Fibroblast of the aortic adventitia (primary cell): ENCODE measurements at places on chromosomes 4 and X. TPM values are rescaled to one million over a fixed set of nuclear protein-coding genes. Genes with fewer than 3 reads are reported as not detected.

Gene NUDT10
- total RNA-seq = 0.63 and 2.0 TPM in 2 replicates

DNA sequence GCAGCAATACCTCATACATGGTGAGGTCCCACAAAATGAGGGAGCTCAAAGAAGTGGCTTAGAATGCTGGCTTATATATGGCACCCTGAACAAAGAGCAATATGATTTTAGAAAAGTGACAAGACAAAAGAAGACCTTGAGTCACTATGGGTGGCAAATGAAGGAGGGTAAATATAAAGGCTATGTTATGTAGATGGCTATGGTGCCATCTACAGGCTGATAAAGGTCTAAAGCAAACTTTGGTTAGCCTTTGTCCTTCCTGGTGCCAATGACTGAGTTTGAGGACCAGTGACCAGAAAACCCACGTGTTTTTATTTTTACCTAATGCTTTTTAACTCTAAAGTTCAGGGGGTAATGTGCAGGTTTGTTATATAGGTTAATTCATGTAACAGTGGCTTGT, 151.8 kb downstream of the CCNG2 start:
- DNase-seq = peak; percentile 32

DNA sequence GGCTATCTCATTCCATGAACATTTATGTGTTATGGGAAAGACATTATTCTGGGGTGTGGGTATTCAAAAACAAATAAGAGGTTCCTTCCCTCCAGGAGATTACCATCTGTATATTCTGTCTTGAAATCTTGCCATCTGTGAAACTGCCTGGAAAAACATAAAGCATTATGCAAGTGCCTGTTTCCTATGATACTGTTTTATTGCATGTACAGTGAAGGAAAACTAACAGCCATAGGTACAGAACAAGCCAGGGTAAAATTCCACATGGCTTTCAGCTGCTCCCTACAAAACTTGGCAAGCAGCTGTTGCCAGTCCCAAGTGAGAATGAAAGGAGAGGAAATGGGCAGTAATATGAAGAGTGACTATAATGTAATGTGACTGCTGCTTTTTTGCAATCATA, 136.0 kb downstream of the GUCY2F start:
- peak; percentile 8 for DNase-seq

GRCh38 chr4:159137176-159137575, 34.3 kb downstream of the RAPGEF2 start:
- no peak for DNase-seq

- peak; percentile 66 for DNase-seq
Observed at GRCh38 chr4:158535130-158535614, 13.5 kb downstream of the RXFP1 start.

Gene IQCM
- total RNA-seq = 0.16 and 0.27 TPM in 2 replicates

GRCh38 chrX:147180886-147181285, 366.3 kb upstream of the CXorf51A start:
- DNase-seq = no peak

- no peak for DNase-seq
Observed at GRCh38 chr4:139938414-139938813, 215.6 kb downstream of the MAML3 start.

DNA sequence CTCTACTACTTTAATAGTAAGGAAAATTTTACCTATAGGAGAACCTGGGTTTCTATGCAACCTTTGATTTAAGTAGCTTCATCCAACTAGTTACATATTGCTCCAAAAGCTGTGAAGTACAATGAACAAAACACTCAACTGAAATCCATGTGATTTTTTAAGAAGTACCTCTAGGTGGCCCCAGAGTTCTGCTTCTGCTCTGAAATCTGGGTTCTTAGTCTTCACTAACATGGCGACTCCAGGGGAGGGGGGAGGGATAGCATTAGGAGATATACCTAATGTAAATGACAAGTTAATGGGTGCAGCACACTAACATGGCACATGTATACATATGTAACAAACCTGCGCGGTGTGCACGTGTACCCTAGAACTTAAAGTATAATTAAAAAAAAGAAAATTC, 73.4 kb upstream of the MAGEB2 start:
- DNase-seq = peak; percentile 28

GRCh38 chrX:150212672-150213480, 150.2 kb upstream of the MAMLD1 start:
- DNase-seq = peak; percentile 52

- DNase-seq = no peak
Observed at GRCh38 chr4:117626664-117627063, 407.6 kb upstream of the NDST3 start.

DNA sequence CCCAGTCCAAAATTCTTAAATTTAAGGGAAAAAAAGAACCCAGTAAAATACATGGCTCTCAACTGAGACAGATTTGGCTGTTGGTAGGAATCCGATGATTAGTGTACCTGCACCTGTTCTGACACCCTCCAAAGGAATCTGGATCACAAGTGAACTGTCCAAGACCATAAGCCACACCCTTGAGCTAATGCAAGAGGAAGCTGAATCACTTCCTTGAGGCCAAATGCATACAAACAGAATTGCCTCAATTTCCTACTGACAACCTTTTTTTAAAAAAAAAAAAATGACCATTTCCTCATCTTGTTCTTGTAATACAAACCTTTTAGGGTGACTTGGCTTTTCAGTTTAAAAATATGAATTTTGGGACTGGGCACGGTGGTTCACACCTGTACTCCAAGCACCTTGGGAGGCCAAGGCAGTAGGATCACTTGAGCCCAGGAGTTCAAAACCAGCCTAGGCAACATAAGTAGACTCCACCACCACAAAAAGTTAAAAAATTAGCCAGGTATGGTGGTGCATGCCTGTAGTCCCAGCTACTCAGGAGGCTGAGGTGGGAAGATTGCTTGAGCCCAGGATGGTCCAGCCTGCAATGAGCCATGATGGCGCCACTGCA, 10.7 kb upstream of the FBXL5 start:
- DNase-seq = peak; percentile 41

- no peak for DNase-seq
Observed at GRCh38 chr4:34636623-34637022, 1607.7 kb downstream of the ARAP2 start.

Gene CT55
- not detected in 2 replicates for total RNA-seq

Gene CFAP299
- total RNA-seq = 2.1 and 12.7 TPM in 2 replicates

DNA sequence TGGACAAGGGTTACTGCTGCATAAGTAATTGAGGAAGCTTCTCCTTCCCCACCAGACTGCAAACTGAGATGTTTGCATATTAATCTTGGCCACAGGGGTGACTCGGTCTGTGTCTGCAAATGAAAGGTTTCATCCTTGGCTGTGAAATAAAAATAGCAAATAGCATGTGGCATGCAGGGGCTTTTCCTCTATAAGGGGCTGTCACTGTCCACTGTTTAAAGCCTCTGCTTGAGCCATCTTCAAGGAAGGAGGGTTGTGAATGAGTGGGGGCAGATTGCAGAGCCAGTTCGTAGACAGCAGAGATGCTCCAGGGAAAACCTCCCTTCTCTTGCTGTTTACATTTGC, 33.3 kb downstream of the TMSB4X start:
- DNase-seq = no peak

- peak; percentile 87 for DNase-seq
Observed at GRCh38 chrX:10582215-10582733, 38.1 kb downstream of the MID1 start.

Gene PPM1K
- total RNA-seq = 11.1 and 144 TPM in 2 replicates
